ENCODE measurements at places on chromosomes 7 and 10.

DNA sequence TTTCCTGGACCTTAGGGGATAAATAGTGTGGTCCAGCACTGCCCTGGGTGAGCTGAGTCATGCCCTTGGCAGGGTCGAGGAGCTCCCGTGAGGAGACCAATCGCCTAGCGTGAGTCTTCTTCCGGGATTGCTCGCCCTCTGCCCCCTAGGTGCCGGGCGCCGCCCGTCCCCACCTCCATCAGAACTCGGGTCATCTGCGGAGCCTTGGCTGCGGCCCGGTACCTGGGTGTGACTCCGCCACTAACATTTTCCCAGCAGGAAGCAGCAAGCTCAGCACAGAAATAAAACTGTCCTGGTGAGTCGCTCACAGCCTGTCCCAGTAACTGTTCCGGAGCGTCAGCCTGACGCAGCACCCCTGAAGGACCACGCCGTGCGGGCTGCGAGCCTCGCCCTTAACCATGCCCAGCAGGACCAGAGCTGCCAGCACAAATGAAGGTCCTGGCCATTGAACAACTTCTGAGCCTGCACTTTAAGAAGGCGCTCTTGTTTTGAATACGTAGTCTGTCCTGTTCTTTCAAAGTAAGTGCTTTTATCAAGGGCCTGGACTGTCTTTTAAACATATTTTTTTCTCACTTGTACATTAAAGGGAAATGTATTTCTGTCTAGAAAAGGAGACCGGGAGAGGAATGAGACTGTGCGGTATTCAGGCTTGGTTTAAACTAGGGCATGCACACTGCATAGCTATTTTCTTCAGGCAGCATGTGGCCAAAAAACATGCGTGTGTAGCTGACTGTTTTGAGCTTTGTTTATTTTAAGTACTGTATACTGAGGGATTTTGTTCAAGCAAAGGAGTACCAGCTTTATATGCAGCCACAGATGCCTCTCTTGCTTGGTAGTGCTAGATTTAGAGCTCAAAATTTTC is 136.7 kb downstream of the HECW1 start:
- DNase-seq, result no peak

DNA sequence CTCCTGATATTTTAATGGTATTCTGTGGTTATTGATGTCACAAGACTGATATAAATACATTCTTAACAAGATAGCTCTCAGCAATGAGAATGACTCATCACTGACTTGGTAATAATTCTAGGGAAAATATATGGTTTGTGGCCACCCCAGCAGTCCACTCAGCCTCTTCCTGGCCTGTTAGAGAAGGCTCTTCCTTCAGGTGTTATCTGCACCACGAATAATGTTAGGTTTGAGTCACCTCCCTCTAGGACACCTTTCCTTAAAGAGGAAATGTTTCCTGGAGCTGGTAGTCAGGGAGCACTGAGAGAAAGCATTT is 163.3 kb downstream of the SVIL start:
- peak; percentile 79 for DNase-seq

DNA sequence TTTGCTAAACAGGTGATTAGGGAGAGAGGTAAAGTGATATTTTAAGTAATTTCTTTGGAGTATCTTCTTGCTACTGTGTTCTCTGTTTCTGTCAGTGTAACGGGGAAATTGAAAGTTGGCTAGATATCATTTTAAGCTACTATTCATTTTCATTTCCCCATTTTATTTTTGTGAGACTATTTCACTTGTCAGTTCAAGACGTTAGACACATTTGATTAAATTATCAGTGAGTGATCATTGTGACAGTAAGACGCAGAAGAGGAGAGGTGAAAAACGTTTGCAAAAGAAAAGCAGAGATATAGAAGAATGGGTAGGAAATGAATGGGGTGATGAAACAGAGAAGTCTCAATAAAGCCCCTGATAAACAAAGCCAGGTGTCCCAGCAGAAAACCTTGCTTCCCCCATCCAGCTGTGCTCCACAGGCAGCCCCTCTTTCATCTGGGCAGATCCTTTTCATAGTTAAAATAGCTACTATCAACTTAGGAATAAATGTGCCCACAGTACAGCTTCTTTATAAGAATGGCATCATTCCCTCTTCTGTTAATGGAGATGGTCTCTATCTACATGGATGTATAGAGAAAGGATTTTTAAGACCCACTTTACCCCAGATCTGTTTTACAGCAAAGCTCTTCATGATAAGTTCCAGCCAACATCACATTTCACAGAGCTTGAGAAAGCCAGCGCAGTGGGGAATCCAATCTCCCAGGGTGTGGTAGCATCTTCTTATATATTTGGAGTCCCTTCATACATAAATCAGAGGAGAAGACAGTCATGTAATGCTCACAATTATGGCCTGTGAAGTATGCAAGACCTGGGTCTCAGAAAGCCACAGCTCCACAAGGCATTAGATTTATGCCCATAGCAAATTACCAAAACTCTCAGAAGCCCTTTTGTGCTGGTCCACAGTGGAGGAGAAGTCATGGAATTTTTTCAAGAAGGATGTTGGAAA is 138.1 kb upstream of the ITGB1 start:
- DNase-seq, result no peak

GRCh38 chr10:6781133-6781770 is 201.2 kb upstream of the PRKCQ start:
- DNase-seq, result no peak

- peak; percentile 76 for DNase-seq
Observed at GRCh38 chr7:33868166-33868565, 37.2 kb upstream of the BMPER start.

- no peak for DNase-seq
Observed at GRCh38 chr10:541750-542371, 147.6 kb downstream of the DIP2C start.

DNA sequence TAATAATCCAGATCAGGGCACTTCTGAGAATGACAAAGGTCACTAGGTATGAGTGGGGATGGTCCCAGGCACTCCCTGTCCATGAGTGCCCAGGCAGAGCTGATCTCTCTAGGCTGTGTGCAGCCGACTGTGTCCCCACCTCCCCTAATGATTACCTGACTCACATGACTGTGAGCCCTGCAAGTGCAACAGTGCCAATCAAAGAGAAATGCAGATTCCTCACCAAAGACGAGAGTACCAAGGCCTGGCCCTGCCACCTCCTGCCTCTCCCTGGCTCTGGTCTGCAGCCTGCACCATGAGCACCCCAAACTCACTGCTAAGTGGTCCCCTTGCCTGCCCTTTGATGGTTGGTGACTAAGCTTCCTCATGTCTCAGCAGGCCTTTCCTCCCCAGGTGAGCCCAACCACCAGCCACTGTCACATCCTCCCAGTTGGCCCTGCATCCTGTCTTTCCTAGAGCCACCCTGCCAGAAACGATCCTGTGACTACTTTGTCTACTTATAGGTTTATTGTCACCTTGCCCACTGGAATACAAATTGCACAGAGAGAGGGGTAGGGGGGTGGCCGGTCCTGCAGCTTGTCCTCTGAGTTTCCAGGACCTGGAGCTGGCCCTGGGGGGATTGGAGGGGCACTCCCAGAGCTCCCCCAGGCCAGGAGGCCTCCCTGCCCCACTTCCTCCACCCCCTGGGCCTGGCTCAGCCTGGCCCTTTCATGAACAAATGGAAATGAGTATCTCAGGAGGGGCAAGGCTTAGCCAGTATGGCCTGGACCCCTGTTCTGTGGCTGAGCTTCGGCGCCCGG is 22.4 kb upstream of the GDF10 start:
- no peak for DNase-seq

DNA sequence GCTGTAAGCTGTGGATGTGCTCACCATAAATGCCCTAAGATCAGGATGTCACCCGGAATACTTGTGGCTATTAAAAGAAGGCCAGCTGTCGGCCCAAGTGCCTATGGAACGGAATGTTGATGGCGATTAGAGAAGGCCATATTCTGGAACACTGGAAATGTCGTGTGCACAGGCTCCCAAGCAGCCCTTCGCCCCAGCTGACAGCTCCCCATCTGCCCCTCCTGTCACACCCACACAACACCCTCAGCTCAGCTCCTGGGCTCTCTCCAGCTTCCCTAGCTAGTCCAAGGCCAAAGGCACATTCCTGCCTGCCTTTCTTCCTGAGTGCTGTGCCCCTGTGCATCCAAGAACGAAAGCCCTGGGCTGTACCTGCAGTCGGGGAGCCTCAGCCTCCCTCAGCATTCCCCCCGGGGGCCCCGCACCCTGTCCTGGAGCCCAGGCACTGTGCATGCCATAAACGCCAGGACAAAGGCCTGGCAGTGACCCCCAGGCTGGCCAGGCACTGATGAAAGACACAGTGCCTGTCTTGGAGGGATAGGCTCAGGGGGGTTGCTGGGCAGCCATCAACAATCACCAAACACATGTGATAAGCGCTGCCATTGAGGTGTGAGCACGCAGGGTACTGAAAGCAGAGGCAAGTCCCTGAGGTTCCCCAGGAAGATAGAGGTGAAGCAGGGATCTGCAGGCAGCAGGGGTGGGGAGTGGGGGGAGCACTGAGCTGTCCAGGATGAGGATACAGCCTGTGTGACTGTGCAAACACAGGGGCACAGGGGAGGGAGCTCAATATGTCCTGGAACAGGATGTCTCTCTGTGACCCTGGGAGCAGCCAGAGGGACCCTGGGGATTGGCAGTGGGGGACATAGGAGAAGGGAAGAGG is 3.7 kb upstream of the LDB3 start:
- DNase-seq, result no peak

DNA sequence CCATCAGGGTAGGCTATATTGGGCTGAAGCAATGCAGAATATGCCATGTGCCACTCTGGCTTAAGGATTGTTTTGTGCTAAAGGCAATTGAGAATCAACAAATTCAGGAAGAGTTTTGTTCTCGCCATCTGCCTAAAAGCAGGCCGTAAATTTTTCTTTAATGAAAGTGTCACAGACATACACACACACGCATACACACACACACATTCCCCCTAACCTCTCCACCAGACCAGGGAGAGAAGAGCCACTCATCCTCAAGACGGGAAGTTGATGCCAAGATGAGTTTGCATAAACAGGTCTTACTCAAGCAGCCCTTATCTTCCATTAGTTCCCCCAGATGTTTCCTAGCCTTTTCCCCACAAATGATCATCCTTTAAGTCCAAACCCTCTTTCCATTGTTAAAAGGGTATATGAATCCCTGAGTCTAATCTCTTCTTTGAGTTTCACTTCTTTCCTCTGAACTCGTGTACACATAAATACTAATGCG is 59.6 kb upstream of the TRIM24 start:
- DNase-seq, result no peak

- DNase-seq, result no peak
Observed at GRCh38 chr7:144830024-144830785, 5.6 kb downstream of the TPK1 start.

GRCh38 chr7:79713276-79713675 is 259.8 kb upstream of the MAGI2 start:
- no peak for DNase-seq

GRCh38 chr7:125357676-125358455 is 428.2 kb upstream of the POT1 start:
- no peak for DNase-seq

DNA sequence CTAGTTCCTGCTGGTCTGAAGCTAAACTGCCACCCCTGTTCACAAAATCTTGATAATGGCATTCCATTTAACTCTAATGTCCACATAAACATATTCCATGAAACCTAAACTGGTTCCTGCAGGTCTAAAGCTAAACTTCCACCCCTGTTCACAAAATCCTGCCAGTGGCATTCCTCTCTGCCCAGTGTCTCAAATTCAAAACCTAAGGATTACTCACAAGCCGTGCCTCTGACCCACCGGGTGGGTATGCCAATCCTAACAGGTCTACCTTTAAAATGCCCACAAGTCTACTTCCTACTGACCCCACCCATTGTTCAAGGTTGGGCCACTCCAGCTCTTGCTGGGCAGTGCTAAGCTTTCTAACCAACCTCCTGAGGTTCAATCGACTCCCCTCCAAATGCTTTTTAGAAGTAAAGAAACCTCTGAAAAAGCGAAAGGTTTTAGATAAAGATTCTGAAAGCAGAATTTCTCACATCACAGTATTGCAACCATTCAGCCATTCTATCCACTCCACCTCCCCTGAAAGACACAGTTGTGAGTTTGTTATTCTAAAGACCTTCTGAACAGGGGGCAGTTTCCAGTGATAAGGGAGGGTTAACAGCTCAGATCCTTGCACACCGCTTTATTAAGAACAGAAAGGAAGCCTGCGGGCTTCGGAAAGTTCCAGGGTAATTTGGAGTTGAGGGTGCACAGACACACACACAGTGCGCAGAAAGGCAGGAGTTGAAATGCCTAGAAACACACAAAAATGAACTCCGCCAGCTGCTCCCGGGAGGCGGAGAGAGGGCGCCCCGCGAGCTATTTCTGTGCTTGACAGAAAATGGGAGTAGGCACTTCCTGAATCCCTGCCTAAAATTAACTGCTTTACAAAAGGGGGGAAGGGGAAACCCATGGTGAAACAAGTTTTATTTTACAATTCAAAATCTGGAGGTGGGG is 87.7 kb downstream of the TNS3 start:
- no peak for DNase-seq

GRCh38 chr10:5147255-5147980 is 37.5 kb downstream of the AKR1C8 start:
- DNase-seq, result no peak

DNA sequence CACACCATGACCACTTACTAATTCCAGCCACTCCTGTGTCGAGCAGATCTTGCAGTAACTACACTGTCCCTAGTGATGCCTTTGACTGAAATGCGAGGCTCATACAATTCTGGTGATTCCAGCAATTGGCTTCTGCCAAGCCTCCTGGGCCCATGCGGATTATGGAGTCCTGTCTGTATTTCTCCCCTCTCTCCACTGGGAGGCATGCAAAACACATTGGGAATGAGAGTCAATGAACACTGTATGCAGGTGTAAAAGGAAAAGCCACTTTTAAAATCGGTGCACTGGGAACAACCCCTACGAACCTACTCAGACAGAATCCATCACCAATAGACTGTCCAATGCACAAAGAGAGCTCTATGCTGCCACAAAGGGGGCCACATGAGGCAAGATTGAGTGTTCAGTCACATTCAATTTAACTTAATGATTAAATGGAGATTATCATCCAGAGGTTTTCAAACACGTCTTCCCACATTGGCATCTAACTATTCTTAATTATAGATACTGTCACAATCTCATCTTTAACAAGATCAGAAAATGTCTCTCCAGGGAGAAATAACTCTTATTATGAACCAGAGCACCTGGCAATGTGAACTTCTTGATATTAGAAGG is 550.6 kb downstream of the GLRX3 start:
- no peak for DNase-seq

GRCh38 chr10:28586176-28586575 is 53.3 kb downstream of the WAC start:
- DNase-seq, result no peak

DNA sequence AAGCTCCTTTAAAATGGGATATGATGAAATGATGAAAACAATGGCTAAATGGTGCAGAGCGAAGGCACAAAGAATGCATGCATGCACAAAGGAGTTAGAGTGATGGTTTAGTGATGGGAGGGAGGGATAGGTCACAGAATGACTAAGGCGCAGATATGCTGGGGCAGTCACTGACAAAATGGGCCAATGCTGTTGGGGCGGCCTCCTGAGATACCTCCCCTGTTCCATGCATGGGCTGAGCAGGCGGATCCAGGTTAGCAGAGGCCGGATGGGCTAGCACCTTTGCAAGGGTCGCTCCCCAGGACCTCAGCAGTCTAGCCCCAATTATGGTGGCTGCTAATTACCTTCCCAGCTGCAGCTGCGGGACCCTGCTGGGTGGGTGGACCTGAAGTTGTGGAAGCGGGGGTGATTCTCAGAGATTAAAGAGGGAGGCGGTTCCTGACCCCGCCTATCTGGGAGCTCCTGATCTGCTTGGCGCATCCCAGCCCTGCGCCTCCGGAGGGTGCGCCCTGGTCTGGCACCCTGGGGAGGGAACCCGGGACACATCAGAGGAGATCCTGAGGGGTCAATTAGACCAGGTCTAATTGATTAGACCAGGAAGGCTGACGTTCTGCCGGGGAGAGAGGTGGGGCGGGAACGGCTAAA is 175.0 kb downstream of the CYP26A1 start:
- DNase-seq, result no peak

GRCh38 chr10:74086317-74086716 is 64.3 kb downstream of the AP3M1 start:
- DNase-seq, result no peak

Data from LHCN-M2 (cell line).